Stomach (tissue), 19 donors: ENCODE measurements at places on chromosomes 6 and 20.

GRCh38 chr6:130794738-130795137 is 32.5 kb upstream of the SMLR1 start:
- H3K4me3 ChIP-seq = no peak overlapping the region
- H3K27ac ChIP-seq = no peak overlapping the region
- H3K4me1 ChIP-seq = no peaks in the 10 kb centered on the region
- no peaks in the 10 kb centered on the region for H3K36me3 ChIP-seq
- no peaks in the 10 kb centered on the region for H3K27me3 ChIP-seq

DNA sequence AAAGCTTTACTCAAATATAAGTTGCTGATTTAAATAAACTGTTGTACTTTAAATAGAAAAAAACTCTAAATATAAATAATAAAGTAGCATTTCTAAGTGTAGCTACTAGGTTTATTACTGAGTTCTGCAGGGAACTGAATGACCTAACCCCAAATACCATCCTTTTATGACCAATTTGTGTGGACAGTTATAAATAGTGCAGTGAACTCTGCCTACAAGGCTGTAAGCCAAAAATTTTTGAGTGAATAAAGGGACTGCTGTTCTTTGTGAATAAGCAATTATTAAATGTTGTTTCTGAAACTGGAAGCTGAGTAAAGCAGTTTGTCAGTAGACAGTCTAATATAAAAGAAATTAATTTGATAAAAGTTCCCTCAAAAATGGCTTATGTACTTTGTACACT is 90.8 kb upstream of the ELOVL5 start:
- H3K27me3 ChIP-seq = no peaks in the 10 kb centered on the region
- no peaks in the 10 kb centered on the region for H3K36me3 ChIP-seq
- DNase-seq = no peak
- H3K4me1 ChIP-seq = no peaks in the 10 kb centered on the region
- no peak overlapping the region for H3K4me3 ChIP-seq
- H3K27ac ChIP-seq = no peak overlapping the region

- no peak overlapping the region for H3K4me3 ChIP-seq
- no peaks in the 10 kb centered on the region for H3K36me3 ChIP-seq
- H3K4me1 ChIP-seq = no peaks in the 10 kb centered on the region
- no peak overlapping the region for H3K27ac ChIP-seq
- H3K27me3 ChIP-seq = no peaks in the 10 kb centered on the region
Observed at GRCh38 chr6:88492241-88492640, 326.1 kb upstream of the CNR1 start.

DNA sequence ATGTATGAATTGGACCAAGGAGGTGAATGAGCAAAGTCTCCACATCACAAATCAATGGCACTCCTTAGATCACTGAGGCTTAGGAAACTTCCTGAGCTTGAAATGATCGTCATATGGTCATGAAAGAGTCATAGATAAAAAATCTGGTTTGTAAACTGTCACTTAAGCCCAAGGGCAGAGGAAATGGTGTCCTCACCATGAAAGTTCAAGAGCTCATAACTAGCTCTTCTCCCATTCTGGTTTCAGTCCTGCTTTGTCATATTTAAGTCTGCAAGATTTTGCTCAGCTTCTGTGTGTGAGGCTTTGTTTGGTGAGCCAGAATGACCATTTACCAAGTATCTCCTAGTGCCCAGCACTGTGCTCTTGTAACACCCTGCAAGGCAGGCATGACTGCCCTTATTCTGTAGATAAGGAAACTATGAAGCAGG is 60.5 kb downstream of the GJA10 start:
- peaks cover 7% of the 10 kb centered on the region for H3K4me1 ChIP-seq
- H3K36me3 ChIP-seq = peaks cover 14% of the 10 kb centered on the region
- DNase-seq = no peak
- H3K27ac ChIP-seq = no peak overlapping the region
- no peak overlapping the region for H3K4me3 ChIP-seq

- no peaks in the 10 kb centered on the region for H3K27me3 ChIP-seq
- peaks cover 22% of the 10 kb centered on the region for H3K36me3 ChIP-seq
- H3K4me3 ChIP-seq = no peak overlapping the region
- DNase-seq = no peak
Observed at GRCh38 chr6:143952060-143952778, 55.8 kb downstream of the PLAGL1 start.

DNA sequence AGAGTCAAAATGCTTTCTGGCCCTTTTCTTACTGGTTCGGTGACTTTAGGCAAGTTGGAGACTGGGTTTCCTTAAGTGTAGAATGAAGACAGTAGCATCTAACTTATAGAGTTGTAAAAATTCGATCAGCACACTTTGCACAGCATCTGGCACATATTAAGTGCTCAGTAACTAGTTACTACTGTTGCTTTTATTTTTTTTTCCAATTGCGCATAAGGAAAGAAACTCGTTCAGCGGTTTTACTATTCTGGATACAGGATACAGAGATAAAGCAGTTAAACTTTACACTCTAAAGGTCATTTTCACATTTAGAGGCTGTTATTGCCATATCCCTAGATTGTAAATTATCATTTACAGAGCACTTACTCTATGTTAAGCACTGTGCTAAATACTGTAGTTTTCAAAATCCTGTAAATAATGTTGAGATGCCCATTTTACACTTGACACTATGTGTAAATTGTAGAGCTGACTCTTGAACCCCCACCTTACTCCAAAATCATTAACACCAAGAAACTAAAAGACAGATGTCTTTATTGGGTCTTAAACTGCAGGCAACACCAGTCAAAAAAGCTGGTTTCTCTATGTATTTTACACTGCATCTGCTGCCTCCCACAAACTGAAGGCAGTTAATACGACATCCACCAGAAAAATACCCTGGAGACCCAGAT is 886 bp downstream of the ROMO1 start:
- H3K4me1 ChIP-seq = peaks cover 22% of the 10 kb centered on the region
- H3K27ac ChIP-seq = peak overlapping the region; percentile 95
- no peak for DNase-seq

DNA sequence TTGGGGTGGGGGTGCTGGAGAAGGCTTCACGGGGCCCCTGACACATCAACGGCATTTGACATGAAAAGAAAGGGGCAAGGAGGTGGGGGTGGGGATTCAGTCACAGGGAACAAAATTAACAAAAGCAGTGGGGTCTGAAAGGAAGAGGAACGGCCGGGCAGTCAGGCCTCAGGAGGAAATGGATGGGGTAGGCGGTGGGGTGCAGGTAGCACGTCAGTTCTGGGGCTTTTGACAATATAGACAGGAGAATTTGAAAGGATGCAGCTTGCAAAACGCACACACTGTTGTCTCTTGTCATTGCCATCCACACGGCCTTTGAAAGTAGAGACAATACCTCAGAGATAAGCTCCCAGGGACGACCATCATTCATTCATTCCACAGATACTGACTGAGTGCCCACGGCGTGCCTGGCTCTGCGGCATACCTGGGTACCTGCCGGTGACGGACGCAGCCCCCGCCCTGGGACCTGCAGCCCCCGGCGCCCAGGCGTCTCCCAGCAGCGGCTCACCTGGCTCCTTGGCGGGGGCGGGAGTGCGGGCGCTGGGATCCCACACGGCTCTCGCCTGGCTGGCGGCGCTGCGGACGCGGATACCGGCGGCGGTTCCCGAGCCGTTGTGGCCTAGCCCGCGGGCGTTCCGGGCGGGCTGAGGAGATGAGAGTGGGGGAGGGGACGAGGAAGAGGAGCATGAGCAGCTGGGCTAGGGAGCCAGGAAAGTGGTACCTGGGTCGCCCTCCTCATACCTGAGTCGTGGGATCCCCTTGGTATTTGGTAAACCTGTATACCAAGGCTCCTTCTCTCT is at the start of gene SLC26A8:
Gene SLC26A8 (minus strand): TSS at position 646 of the 800 bp plus-strand sequence. CDS start 4,934 bp downstream, outside the sequence.
- H3K36me3 ChIP-seq = no peaks in the 10 kb centered on the region
- H3K27me3 ChIP-seq = no peaks in the 10 kb centered on the region
- peak within 1 kb of the TSS; percentile 28 for H3K4me3 ChIP-seq
- H3K4me1 ChIP-seq = peaks cover 22% of the 10 kb centered on the region

DNA sequence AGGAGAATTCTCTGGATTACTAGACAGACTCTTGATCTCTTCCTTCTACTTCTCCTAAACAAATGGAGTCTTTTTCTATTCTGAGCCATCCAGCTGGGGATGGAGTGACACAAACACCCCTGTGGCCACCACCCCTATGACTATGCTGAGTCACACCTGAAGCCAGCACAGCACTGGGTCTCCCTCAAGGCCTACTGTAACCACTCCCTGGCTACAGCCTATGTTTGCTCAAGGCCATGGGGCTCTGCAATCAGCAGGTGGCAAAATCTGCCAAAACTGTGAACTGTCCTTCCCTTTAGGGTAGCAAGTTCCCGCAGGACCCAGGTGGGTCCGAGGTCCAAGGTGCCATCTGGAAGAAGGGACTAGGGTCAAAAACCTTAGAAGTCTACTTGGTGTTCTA is 132.3 kb downstream of the TINAG start:
- no peaks in the 10 kb centered on the region for H3K36me3 ChIP-seq
- DNase-seq = no peak
- no peak overlapping the region for H3K4me3 ChIP-seq
- H3K4me1 ChIP-seq = no peaks in the 10 kb centered on the region
- no peak overlapping the region for H3K27ac ChIP-seq
